ENCODE measurements at places on chromosomes 2 and 18. TPM values are rescaled to one million over a fixed set of nuclear protein-coding genes. Genes with fewer than 3 reads are reported as not detected.

GRCh38 chr2:144592500-144593256 lies 72.8 kb upstream of the ZEB2 start:
- no peak for DNase-seq
- H3K27me3 ChIP-seq, result no peaks in the 10 kb centered on the region
- 0 out of 3 replicates have a peak, but pooled peaks cover 5% of the 10 kb centered on the region for H3K36me3 ChIP-seq
- H3K4me3 ChIP-seq, result no peak overlapping the region
- peaks cover 7% of the 10 kb centered on the region for H3K4me1 ChIP-seq

- H3K27ac ChIP-seq, result no peak overlapping the region
- no peaks in the 10 kb centered on the region for H3K36me3 ChIP-seq
- peaks cover 24% of the 10 kb centered on the region for H3K4me1 ChIP-seq
- peak; percentile 67 for DNase-seq
- H3K27me3 ChIP-seq, result peaks cover 12% of the 10 kb centered on the region
Measured at GRCh38 chr2:148642891-148643416, 1.6 kb upstream of the EPC2 start.

DNA sequence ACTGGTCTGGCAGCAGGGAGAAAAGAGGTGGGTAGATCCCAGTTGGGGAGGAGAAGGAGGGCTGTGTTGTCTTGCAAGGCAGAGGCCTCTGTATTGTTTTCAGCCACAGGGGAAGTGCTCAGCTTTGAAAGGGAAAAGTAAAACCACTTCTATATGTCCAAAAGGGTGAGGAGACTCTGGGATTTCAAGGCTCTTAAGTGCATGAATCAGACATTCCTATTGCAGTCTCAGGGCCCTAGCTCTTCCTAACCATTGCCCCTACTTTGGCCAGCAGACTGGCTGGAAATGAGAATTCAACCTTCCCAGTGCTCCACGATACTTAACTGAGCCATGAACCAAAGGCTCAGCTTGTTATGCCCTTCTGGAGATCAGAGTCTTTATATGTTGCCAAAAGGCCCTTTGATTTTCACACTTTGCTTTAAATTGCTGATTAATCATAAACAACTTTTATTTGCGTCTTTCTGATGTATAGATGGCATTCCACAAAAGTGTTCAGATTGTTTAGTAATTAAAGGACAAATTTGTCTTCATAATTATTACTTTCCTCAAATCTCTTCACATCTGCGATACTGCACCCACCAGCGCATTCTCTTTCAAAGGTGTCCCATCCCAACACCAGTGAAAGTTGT lies 313.8 kb upstream of the MMADHC start:
- H3K27me3 ChIP-seq, result no peaks in the 10 kb centered on the region
- no peaks in the 10 kb centered on the region for H3K36me3 ChIP-seq
- no peaks in the 10 kb centered on the region for H3K4me1 ChIP-seq
- H3K27ac ChIP-seq, result no peak overlapping the region
- no peak overlapping the region for H3K4me3 ChIP-seq
- DNase-seq, result no peak

DNA sequence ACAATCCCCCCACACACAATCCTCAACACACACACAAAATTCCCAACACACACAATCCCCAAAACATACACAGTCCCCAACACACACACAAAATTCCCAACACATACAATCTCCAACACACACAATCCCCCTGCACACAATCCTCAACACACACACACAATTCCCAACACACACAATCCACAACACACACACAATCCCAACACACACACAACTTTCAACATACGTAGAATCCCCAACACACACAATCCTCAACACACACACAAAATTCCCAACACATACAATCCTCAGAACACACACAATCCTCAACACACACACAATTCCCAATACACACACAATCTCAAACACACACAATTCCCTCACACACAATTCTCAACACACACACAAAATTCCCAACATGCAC lies 2.6 kb upstream of the PDCD1 start:
- no peak overlapping the region for H3K4me3 ChIP-seq
- no peak for DNase-seq
- no peaks in the 10 kb centered on the region for H3K36me3 ChIP-seq

GPR155 gene
- 0.11 TPM for total RNA-seq

- H3K4me1 ChIP-seq, result no peaks in the 10 kb centered on the region
- no peak for DNase-seq
- no peaks in the 10 kb centered on the region for H3K27me3 ChIP-seq
- H3K27ac ChIP-seq, result no peak overlapping the region
Measured at GRCh38 chr2:49041061-49041460, 113.3 kb downstream of the FSHR start.

- H3K27ac ChIP-seq, result no peak overlapping the region
- H3K4me1 ChIP-seq, result no peaks in the 10 kb centered on the region
- peaks cover 39% of the 10 kb centered on the region for H3K27me3 ChIP-seq
- no peaks in the 10 kb centered on the region for H3K36me3 ChIP-seq
- DNase-seq, result no peak
Measured at GRCh38 chr2:25405611-25406295, 64.0 kb upstream of the DNMT3A start.

CFAP221 gene
- total RNA-seq, result 0.35 TPM

DNA sequence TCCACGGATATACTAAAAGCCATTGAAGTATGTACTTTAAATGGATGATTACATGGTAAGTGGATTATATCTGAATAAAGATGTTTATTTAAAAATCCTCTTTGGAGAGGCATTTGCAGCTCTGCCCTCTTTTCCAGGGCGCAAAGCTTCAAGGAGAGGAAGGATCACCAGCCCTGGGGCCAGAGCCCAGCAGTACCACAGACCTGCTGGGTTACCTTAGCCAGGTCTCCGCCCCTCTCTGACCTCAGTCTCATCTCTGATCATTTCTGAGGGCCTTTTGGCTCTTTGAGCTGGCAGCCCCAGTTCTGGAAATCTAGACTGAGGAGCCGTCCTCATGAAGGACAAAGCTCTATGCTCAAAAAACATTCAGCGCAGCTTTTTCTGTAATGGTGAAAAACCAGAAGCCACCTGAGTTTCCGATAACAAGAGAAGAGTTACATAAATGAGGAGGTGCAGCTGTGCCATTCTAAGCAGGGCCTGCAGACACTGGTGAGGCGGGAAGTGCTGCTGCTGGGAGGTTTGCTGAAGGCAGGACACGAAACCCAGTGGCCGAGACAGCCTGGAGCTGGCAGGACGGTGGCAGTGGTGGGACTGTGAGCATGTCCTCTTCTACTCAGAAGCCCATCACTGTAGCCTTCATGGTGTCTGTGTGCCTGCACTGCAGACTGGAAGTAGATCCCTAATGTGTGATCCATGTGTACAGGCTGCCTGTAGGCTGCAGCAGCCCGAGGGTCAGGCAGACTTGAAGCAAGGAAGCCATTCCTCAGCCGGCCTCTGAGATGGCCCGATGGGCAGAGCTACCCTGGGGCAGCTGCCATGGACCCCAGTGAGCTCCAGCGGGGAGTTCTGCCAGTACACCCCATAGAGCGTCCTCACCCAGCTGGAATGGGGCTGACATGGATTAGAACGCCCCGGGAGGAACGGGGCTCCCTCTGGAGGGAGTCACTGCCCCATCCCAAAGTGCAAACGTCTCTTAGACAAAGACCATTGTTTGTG lies 27.7 kb downstream of the ADRA2B start:
- H3K27ac ChIP-seq, result no peak overlapping the region
- no peak overlapping the region for H3K4me3 ChIP-seq
- peaks cover 8% of the 10 kb centered on the region for H3K27me3 ChIP-seq
- no peaks in the 10 kb centered on the region for H3K36me3 ChIP-seq
- peaks cover 7% of the 10 kb centered on the region for H3K4me1 ChIP-seq
- DNase-seq, result peak; percentile 4

DNA sequence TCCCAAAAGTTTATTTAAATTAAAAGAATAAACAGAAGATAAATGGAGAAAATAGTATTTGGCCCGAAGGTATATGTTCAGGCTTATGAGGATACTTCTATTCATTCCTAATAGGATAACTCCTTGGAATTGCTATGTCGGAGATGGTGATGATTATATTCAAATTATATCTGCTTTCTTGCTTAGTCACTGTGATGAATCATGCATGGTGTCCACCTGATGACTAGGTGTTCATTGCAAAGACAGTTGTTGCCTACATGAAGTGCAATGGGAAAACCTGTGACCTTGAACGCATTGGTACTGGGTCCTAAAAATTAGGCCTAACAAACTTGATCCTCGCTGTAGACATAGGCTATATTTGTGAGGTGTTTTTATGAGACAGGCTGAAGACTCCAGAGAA lies 617.3 kb upstream of the ZEB2 start:
- no peaks in the 10 kb centered on the region for H3K36me3 ChIP-seq
- no peaks in the 10 kb centered on the region for H3K4me1 ChIP-seq
- no peak overlapping the region for H3K4me3 ChIP-seq
- H3K27me3 ChIP-seq, result no peaks in the 10 kb centered on the region
- DNase-seq, result no peak
- no peak overlapping the region for H3K27ac ChIP-seq

DNA sequence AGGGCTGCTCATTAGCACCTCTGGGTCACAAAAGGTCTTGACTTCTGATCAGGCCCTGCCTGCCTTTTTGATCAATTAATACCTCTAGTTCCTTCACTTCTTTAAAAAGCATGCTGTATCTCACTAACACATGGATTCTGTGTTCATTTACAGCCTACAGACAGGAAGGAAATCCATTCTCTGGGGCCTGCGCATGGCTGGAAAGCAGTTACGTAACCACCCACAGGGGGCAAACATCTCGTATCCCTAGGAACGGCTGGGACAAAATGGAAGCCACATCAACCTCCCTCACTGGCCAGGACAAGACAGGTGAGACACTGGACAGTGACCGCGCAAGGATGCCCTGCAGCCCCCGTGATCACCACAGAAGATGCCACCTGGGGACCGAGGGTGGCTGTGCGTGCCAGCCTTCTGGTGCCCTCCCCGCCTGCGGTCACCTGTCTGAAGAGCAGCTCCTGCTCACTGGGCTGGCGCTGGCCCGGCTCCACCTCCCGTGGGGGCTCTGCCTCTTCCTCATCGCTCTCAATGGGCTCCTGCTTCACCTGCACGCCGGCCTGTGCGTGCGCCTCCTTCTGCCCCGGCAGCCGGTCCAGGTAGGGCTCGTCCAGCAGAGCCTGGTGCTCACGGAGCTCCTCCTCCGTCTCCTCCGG lies 266.9 kb downstream of the TWIST2 start:
- no peak overlapping the region for H3K27ac ChIP-seq
- no peaks in the 10 kb centered on the region for H3K27me3 ChIP-seq
- 0 out of 3 replicates have a peak, but pooled peaks cover 2% of the 10 kb centered on the region for H3K36me3 ChIP-seq
- no peaks in the 10 kb centered on the region for H3K4me1 ChIP-seq

DNA sequence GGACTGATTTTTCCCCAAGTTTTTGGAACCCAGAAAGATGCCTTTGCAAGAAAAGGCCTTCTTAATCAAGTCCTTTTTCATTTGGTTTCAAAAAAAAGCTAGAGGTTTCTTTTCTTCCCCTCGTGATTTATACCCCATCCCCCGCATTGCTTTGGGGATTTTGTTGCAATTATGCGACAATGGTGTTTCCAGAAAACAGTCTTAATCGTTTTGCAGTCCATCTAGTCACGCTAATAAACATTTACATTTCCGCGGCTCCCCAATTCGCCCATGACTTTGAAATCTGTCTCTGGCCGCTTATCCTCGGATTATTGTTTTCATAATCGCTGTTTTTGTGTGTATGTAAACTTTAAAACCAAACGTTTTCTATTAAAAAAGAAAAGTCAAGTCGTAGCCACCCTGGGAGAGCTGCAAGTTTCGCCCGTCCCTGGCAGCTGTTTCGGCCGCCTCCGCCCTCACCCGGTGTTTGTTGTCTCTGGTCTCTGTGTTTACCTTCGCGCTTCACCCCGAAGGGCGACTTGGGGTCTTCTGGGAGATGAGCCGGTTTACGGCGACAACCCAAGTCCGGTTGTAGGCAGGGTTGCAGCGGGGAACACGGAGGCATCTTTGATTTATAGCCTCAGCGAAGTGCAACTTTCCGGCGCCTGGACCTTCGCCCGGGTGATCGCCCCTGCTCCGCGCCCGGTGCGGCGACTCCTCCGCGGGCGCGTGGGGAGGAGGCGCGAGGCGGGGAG lies 667 bp downstream of the SP9 start:
- H3K27ac ChIP-seq, result no peak overlapping the region
- no peaks in the 10 kb centered on the region for H3K36me3 ChIP-seq
- peak overlapping the region; percentile 43 for H3K4me3 ChIP-seq
- no peak for DNase-seq

DNA sequence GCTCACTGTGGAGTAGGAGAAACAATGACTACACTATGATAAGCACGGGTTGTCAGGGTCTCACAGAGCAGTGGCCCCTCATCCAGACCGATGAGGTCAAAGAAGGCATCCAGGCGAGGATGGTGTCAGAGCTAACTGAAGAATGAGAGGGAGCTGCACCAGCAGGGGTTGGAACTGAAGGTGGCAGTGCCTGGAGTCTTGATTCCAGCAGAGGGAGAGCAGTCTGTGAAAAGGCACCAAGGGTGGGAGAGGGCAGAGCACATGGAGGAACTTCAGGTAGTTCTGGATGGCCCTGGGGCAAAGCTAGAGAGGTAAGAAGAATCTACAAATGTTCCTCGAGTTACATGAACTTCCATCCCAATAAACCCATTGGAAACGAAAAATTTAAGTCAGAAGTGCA lies 12.6 kb downstream of the ELMOD3 start:
- no peaks in the 10 kb centered on the region for H3K4me1 ChIP-seq
- no peak for DNase-seq
- no peak overlapping the region for H3K4me3 ChIP-seq
- no peaks in the 10 kb centered on the region for H3K27me3 ChIP-seq
- no peak overlapping the region for H3K27ac ChIP-seq

GRCh38 chr2:230942920-230943896 lies 18.2 kb upstream of the GPR55 start:
- DNase-seq, result no peak
- H3K27me3 ChIP-seq, result peaks cover 2% of the 10 kb centered on the region
- no peaks in the 10 kb centered on the region for H3K36me3 ChIP-seq
- no peak overlapping the region for H3K27ac ChIP-seq
- no peak overlapping the region for H3K4me3 ChIP-seq

DRC1 gene
- total RNA-seq, result not detected

- no peak overlapping the region for H3K4me3 ChIP-seq
- H3K36me3 ChIP-seq, result no peaks in the 10 kb centered on the region
- no peaks in the 10 kb centered on the region for H3K4me1 ChIP-seq
- H3K27me3 ChIP-seq, result no peaks in the 10 kb centered on the region
- H3K27ac ChIP-seq, result no peak overlapping the region
Measured at GRCh38 chr2:216491793-216492596, 6.6 kb upstream of the RPL37A start.

DNA sequence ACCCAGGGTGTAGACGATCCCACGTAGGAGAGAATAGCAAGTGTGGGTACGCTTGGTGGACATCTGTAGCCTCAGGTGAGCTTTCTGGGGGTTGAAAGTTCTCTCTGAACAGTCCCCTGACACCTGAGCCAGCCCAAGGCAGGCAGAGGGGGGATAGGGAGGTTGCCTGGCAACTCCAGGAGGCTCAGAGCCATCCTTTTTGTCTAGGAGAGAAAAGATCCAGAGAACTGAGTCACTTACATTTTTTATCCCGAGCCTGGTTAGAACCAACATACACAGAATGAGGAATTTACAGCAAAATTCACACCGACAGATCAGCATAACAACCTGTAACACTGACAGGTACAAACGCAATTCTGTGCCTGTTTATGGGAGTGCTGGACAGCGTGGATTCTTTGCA lies 113.2 kb downstream of the SH3BP4 start:
- H3K27me3 ChIP-seq, result peaks cover 23% of the 10 kb centered on the region
- H3K4me1 ChIP-seq, result no peaks in the 10 kb centered on the region
- DNase-seq, result no peak
- no peak overlapping the region for H3K4me3 ChIP-seq
- no peaks in the 10 kb centered on the region for H3K36me3 ChIP-seq
- H3K27ac ChIP-seq, result no peak overlapping the region
